NCI-H526 treated with DMSO at 0.1 percent for 48 hours (cell line): ENCODE measurements at places on chromosomes 5 and 9.

DNA sequence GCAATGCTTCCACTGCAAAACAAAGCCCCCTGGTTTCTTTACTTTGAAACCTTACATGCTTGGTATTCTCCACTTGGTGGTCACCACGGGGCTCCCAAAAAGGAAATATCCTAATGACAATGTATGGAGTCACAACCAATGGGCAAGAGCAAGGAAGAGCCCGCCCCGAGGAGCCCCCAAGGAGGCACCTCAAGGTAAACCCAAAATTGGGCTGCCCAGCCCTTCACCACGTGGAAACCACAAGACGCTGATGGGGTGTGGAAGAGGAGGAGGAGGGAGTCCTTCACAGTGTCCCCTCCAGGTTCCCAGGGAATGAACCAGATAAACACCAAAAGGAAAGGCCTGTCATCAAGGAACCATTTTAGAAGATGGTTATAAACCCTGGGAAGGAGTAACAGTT is 3.8 kb downstream of the ROR2 start:
- no peak for DNase-seq

- DNase-seq = no peak
These were observed 64.6 kb downstream of the EHMT1 start for GRCh38 chr9:137683262-137683864.

GRCh38 chr9:87395804-87396479 is 101.7 kb upstream of the DAPK1 start:
- peak; percentile 85 for DNase-seq

DNA sequence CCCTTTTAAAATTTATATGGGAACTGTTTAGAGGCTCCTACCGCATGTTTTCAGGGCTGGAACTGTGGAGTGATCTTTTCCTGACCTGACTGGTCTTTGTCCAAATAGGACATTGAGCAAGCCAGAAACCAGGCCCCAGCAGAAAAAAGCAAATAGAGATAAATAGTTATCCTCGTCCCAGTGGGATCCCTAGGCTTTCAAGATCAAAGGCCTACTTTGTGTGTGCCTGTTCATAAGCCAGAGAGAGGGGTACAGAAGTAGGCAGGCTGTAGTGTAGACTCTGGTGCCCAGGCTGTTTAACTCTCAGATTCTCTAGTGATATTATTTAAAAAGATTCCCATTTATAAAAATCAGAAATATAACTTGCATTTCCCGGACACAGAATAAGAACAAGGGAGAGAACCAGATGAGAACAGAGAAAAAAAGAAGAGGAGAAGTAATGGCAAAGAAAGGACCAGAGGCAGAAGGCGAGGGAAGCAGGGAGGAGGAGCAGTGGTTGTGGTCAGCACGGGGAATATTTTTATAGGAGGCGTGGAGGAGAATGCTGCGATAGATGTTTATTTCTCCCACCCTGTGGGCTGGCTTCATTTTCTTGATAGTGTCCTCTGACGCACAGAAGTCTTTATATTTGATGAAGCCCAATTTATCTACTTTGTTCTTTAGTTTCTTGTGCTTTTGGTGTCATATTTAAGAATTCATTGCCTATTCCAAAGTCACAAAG is 101.2 kb downstream of the AOPEP start:
- DNase-seq = no peak

DNA sequence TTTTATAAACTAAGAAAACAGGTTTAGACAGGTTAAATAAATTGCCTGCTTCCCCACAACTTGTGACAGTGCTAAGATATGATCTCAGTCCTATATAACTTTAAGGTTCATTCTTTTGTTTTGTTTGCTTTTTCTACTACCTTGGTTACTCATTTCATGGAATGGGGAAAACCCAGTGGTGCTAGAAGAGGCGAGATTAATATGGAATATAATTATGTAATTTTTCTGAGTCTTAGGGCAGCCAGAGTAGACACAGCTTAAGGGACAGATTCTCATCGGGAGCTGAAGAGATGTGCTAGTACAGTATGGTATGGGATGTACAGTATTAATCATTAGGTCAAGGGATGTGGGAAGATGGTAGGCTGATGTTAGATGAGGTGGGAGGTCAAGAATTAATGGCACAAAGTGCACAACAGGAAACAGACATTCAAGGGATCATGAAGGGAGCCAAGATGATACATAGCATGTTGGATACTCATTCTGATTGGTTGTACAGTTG is 6.2 kb downstream of the TRIM32 start:
- no peak for DNase-seq

DNA sequence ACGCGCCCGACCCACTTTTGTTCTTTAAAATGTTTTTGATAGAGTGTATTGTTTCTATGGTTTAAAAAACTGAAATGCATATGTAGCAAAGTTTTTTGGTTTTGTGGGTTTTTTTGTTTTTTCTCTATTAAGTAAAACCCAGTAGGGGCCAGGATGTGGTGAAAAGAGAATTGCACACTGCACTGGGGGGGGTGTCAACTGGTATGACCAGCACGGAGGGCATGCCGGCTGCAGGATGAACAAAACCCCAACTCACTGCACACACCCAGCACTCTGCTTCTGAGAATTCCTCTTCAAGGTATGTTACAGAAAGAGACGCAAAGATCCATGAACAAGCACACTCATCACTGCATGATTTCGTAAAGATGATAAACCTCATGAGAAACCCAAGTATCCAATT is 75.0 kb downstream of the STK10 start:
- no peak for DNase-seq

DNA sequence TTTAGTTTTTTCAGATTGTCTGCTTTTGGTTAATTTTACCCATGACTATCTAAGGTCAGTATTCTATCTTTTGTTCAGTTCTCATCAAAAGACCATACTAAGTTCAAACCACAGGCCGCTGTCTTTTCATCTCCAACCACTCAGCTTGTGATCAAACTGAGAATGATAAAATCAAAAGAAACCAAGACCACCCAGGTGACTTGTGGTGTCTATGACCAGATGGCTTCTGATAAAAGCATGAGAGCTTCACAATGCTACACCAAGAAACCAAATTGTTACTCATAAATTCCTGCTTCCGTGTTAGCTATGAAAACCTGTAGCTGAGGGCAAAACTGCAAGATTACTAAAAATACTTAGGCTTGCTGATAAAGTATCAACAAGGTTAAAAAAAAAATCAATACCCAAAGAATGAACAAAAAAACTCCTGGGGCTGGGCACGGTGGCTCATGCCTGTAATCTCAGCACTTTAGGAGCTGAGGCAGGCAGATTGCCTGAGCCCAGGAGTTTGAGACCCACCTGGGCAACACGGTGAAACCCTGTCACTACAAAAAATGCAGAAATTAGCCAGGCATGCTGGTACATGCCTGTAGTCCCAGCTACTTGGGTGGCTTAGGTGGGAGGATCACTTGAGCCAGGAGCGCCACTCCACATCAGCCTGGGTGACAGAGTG is 25.8 kb upstream of the GPX8 start:
- DNase-seq = no peak

DNA sequence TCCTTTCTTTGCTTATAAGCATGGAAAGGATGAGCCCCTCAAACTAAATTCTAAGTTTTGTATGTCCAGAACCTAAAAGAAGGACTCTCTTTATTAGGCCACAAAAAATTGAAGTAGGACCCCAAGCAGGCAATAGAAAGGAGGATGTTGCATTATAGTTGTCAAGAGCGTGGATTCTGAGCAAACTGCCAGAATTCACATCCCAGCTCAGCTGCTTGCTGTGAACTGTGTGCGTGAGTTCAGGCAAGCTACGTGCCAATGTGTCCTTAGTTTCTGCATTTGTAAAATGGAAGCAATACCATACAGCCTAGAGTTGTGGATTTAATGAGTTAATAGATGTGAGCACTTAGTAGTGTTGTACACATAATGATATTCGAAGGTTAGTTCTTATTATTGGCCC is 70.6 kb upstream of the SLC44A1 start:
- DNase-seq = no peak

DNA sequence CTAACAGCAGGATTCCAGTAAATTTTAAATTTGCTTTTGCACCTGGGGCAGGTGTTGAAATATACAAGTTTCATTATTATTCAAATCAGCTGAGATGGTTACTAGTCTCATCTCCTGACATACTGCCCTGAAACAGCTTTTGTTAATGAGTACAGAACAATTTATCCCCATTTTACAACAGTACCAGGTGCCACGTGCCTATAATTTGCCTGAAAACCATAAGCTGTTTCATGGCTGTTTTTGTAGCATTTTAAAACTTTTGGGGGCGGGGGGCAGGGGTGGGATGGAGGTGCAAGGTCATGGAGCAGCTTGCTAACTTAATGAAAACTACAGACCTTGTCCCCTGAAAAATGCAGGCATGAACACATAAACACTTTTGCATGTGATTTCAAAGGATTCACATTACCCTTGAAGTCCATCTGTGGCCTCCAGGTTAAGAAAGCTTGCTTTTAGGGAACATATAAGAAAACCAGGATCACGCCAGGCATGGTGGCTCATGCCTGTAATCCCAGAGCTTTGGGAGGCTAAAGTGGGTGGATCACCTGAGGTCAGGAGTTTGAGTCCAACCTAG is 42.1 kb downstream of the TIMD4 start:
- DNase-seq = peak; percentile 28

GRCh38 chr9:134962973-134963364 is 45.3 kb upstream of the FCN1 start:
- DNase-seq = no peak

DNA sequence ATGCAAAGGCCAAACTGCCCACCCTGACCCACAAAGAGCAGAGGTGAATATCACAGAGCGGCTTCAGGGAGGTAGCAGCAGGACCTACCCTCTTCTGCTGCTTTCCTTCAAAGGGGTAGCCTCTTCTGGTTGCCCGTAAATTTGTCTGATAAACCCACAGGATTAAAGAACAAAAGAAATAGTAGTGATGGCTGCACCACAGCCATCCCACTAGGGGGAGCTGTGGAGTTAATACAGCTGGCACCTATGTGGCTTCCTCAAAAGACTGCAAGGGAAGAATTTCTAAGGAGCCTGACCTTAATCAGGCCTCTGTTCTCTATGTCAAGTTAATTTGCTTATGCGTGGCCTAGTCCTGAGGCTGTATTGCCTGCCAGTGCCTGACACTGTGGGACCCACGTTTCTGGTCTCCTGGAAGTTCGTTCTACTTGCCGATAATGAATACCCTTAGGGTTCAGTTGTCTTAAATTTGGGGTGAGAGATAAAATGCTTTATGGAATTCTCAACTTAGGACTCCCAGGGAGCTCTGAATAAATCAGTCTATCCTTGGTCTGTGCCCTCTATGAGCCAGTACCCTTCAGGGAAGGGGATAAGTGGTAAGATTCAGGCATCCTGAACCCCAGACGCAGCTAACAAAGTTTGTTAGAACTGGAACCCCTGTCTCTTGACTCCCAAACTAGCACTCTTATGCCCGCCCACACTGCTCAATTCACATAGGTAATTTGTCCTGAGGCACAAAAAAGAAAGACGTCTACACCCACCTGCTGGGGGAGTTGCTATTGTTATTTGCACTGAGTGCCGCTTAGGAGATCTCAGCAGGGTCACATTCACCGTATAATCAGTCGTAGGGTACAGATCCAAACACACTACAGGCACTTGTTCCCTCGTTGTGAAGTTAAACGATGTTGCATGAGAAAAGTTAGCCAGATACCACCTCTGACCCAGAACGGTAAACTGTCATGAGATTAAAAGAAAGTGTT is 77.1 kb downstream of the SUSD1 start:
- peak; percentile 8 for DNase-seq

- DNase-seq = no peak
These were observed 119.5 kb downstream of the SYK start for GRCh38 chr9:90921104-90921503.

DNA sequence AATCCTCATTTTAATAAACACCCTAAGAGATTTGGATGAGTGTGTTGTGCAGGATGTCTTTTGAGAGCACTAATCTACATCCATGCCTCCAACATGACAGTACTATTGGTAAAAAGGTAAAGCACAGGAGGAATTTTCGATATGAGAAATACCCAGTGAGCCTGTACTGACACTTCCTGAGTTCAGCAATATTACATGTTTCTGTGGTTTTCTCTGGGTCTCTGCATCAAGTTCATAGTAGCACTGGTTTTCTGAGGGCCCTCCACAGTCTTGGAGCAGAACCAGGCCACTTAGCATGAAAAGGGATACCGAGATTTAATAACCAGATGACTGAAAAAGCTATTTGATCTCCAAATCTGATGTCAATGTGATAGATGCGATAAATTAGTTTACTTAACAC is 524.1 kb downstream of the TMEM38B start:
- no peak for DNase-seq

- DNase-seq = no peak
These were observed 66.6 kb upstream of the IFNK start for GRCh38 chr9:27457445-27457844.

DNA sequence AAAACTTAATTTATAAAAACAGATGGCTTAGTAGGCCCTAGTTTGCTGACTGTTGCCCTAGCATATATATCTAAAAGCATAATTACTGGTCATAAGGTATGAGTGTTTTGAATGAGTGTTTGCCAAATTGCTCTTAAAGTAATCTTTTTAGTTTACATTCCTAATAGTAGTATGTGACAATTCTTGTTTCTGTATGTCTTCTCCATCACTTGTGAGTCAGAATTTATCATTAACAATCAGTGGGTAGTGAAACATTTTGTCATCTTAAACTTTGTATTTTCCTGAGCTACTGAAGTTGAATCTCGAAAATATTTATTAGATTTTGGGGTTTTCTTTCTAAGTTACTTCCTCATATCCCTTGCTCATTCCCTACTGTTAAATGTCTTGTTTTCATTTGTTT is 49.6 kb downstream of the APC start:
- no peak for DNase-seq
